ENCODE measurements at places on chromosomes 2 and 18.

DNA sequence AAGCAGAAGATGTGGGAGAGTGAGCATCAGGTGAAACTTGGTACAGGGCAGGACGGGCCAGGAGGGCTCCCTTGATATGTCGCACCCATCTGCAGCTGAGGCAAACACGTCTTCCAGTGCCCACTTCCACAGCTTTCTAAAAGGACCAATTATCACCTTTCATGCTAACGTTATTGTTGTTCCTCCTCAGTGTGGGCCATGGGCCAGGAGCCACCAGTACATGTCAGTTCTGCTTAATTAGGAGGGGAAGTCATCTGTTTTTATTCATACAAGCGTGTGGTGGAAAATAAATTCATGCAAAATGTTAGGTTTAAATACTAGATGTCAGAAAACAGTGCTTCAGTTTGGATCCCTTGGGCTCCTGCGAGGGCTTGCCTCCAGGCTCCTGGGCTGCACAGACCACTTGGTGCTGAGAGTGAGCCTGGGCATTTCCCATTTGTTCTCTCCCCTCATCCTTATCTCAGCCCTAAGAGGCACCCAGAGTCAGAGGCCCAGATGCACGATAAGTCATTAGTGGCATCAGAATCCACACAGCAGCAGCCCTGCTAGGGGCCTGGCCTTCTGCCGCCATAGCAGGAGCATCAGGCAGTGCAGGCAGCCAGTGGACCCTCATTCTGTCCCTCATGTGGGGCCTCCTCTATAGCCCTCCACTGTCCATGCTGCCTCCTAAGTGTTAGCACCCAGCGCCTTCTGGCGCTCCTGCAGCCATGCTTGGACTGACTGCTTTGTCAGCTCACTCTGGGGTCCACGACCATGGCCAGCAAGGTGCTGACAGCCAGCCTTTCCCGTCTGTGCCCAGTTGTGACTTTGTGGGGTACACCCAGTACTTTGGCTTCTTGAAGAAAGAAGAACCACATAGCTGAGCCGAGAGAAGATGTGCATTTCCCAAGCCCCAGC lies 539.8 kb upstream of the RAB6C start:
- no peak for DNase-seq

- DNase-seq: no peak
Measured at GRCh38 chr2:180655393-180655792, 325.0 kb upstream of the UBE2E3 start.

DNA sequence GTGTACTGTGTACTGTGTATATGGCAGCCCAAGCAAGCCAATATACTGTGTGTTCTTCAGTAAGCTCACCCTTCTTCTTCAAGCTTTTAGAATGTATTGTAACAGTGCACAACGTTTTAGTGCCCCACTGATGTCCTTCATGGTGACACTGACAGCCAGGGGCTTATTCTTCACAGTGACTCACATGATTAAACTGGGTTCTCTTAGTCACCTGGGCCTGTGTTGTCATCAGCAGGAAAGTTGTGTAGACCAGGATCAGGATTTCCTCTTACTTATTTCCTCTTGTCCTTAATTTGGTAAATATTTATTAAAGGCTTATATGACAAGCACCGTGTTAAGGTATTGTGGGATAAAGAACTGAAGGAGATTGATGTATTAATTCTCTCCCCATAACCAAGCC lies 67.9 kb upstream of the THOC1 start:
- DNase-seq: no peak

DNA sequence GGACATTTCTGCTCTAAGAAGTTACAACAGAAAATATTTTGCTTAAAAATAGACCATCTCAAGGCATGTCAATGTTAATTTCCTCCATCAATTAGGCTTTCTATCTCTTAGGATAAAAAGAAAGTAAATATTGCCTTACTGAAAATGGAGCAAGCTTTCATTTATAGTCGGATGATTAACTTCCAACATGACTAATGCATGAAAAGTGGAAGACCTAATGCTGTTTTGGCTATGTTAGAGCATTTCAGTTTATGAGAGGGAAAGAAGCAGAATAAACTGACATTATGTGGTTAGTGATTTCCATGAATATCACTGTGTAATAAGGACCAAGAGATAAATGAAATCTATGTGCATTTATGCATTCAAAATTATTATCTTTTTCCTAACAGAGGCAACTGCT lies 475.2 kb upstream of the UBE2E3 start:
- DNase-seq: no peak

GRCh38 chr2:158507141-158507540 lies 50.4 kb downstream of the PKP4 start:
- DNase-seq: no peak

DNA sequence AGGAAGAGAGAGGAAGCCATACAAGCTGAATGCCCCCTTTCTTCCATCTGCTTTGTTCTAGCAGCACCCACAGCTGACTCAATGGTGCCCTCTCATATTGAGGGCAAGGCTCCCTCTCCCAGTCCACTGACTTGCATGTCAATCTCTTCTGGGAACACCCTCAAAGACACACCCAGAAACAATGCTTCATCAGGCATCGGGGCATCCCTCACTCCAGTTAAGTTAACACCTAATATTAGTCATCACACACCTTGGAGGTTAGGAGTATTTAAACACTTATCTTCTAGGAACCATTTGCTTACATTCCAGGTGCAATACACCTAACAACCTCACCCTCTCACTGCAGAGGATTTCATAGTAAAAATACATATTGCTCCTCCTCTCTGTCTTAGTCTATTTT lies 993.5 kb upstream of the DDX18 start:
- DNase-seq: no peak

Data from iPS-NIHi11 (cell line).